ENCODE measurements at places on chromosomes 5 and 9.

GRCh38 chr5:7869474-7870136, 657 bp downstream of the MTRR start:
- DNase-seq: no peak

- DNase-seq: no peak
Observed at GRCh38 chr9:87622923-87623322, 103.0 kb upstream of the CTSL start.

- no peak for DNase-seq
Observed at GRCh38 chr9:121826711-121827110, 175.3 kb downstream of the DAB2IP start.

DNA sequence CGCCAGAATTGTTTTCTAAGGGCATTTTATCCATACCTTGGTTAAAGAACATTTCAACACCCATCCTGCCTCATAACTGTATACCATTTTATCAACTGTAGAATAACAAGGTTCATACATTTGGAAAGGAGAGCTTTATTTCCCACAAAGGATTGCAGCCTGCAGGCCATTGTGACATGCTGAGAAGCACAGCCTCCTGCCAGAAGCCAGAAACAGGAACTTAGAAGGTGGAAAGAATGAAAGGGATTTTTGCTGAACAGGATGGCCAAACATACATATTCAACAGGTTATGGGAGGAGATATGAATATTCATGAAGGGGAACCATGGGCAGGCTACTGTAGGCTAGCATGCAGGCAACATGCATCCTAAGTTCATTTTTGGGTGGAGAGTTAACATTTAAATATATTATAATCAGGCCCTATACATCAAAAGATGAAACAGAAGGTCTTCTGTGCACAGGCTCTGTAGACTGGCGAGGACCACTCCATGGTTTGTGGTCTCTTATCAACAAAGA, 59.9 kb upstream of the DIRAS2 start:
- no peak for DNase-seq

- DNase-seq: no peak
Observed at GRCh38 chr5:141877356-141878185, 639 bp downstream of the PCDH1 start.

DNA sequence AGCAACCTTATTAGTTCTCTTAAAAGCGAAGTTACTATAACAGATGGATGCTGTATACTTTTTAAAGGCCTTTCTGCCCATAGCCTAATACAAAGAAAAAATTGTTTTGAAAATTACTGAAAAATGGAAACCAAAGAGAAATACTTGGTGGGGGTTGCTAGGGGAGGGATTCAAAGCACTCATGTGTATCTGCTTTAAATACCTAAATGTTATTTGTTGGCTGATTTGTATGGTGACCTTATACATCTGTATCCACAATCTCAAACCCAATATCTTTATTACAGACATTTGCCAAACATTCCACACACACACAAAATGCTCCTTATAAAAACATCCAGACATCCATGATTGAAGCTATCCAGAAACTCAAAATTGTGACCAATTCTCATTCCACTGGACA, 172.0 kb downstream of the ADAMTS12 start:
- no peak for DNase-seq

- no peak for DNase-seq
Observed at GRCh38 chr5:157778121-157778805, 34.8 kb downstream of the LSM11 start.

DNA sequence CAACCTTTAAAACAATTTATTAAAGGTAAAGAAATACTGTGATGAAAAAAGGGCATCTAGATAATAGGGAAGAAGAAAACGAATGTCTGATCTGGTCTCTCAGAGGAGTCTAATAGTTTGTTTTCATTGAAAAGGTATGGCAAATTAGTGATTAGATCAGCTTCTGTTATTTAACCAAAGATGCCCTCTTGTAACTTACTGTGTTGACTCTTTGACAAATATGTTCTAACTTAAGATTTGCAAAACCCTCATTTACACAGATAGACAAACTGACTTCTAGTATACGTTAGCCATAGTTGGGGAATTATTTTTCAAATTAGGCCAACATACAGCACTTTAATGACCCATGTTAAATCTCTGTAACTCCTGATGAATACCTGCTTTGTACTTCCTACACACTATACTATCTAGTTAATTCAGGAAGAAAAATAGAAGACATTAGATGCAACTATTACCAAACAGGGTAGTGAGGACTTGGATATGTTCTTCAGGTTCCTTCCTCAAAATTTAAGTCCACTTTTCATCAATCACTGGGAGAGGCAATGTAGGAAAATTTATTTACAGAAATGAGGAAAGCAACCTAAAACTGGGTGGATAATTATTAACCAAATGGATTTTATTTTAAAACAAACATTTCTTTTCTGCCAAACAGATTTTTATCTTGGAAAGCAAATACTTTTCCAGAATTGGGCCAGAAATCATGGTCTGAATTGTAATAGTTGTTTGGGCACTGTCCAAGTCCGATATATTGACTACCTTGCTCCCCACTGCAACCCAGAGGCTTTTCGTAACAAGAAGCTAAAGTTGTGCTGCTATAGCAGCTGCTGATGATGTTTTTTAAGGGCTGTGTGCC, 66.4 kb upstream of the PPP2R2B start:
- no peak for DNase-seq

GRCh38 chr9:135877791-135878527, 29.4 kb downstream of the CAMSAP1 start:
- no peak for DNase-seq

GRCh38 chr5:14109041-14109747, 33.9 kb upstream of the TRIO start:
- DNase-seq: no peak

DNA sequence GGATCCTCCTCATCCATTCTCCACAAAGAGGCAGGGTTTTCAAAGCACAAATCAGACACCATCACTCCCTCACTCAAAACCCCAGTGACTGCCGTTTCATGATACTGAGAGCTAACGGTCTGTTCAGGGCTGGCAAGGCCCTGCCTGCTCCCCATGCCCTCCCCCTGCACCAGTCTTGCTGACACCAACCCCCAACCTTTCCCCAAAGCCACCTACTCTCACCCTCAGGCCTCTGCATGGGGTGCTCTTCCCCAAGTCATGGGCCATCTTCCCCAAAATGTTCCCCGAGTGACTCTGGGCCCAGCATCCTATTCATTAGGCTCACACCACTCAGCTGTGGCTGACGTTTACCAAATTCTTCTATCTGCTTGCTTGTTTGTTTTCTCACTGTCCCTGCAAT, 21.7 kb upstream of the OLFM1 start:
- DNase-seq: no peak
